ENCODE measurements at places on chromosomes 1 and 21. TPM values are rescaled to one million over a fixed set of nuclear protein-coding genes. Genes with fewer than 3 reads are reported as not detected.

DNA sequence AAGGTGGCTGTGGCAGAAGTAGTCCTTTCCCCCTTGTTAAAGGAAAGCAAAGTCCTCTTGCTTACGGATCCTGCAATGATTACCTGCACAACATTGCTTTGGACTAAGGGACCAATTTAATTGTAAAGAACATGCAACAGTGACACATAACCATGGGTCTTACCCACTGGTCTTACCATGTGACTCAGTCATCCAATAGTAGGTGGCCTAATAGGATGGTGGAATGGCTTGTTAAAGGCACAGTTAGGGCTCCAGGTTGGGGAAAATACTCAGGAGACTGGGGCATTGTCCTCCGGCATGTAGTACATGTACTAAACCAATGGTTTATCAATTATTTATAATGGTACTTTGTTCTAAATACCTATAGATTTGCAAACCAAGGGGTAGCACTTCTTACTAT lies 2.1 kb upstream of the YIPF1 start:
- no peak for DNase-seq

Gene SELL
- 1.9 TPM for total RNA-seq

GRCh38 chr1:15626269-15626950 lies 9.2 kb downstream of the DDI2 start:
- no peak for DNase-seq

GRCh38 chr1:183023146-183023600 lies at the start of gene LAMC1:
TSS of gene LAMC1 (plus strand) at chr1:183023420. CDS start at chr1:183023717, 297 bp downstream.
- peak; percentile 66 for DNase-seq

GRCh38 chr1:56948403-56949023 lies 17.3 kb downstream of the C8B start:
- no peak for DNase-seq
